ENCODE measurements at places on chromosomes 13 and 19. TPM values are rescaled to one million over a fixed set of nuclear protein-coding genes. Genes with fewer than 3 reads are reported as not detected.

Gene PTH2
- total RNA-seq: not detected

Gene ZNF177
- 3.5 TPM for total RNA-seq

DNA sequence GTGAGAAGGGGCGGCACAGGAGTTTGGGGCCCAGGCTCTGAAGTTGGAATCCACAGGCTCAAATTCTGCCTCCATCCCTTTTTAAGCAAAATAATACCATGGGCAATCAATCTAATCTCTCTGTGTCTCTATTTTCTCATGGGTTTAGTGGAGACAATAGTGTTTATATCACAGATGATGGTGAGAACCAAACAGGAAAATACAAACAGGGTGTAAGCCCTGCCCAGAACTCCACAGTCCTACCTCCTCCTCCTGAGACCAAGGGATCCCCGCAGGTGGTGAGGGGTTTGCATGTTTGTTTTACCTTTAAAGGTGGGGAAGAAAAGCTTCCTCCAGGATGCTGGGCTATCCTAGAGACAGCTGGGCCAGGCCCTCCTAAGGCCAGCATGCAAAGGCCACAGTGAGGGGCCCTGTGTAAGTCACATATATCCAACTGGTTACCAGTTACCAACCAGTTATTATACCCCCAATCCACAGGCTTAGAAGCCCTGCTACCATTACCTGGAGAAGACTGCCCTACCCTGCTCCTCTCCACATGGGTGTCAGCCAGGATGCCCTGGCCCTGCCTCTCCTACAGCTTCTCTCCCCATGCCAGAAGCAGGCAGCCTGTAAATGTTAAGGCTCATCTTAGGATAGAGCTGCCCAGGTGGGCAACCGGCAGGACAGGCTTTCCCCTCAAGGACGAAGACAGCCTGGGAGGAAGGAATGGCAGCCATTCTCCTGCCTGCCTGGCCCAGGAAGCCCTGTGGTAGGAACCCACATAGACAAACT is 658.4 kb downstream of the UQCRFS1 start:
- no peak overlapping the region for H3K27ac ChIP-seq
- no peak for DNase-seq
- peaks cover 15% of the 10 kb centered on the region for H3K4me1 ChIP-seq
- H3K4me3 ChIP-seq: no peak overlapping the region

DNA sequence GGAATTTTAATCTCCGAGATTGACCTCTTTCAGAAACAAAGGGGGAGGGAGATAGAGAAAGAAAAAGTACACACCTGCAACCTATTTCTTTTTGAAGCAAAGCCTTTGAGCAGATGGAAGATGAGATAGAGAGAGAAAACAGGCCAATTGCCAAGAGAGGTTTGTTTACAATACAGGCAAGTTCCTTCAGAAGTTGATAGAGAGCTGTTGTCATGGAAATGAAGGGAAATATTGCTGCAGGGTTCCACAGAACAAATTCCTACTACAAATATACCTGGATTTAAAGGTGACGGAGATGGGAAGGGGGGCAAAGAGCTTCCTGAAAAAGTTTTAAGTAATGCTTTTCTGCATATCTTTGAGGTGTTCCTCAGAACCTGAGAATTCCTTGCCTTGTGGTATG is 388.4 kb downstream of the NDFIP2 start:
- H3K36me3 ChIP-seq: no peaks in the 10 kb centered on the region
- H3K27me3 ChIP-seq: no peaks in the 10 kb centered on the region
- DNase-seq: no peak
- no peak overlapping the region for H3K4me3 ChIP-seq

DNA sequence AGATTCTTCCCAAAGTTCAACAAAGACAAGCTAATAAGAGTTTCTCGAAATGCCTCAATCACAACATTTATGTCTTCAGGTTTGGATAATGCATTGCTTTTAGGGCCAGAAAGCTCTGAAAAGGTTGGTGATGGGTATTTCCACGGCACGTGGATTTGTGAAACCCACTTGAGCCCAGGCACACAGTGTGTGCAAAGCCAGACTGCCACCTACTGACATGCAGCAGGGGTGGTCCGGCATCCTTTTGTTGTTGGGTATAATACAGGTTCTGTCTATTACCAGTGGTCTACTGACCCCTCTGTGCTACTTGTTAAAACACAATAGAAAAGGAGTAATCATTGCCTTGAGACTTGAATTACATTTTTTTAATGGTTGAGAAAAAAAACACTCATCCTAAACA is 225.6 kb downstream of the RAP2A start:
- H3K27ac ChIP-seq: no peak overlapping the region
- no peak overlapping the region for H3K4me3 ChIP-seq
- peaks cover 5% of the 10 kb centered on the region for H3K27me3 ChIP-seq

DNA sequence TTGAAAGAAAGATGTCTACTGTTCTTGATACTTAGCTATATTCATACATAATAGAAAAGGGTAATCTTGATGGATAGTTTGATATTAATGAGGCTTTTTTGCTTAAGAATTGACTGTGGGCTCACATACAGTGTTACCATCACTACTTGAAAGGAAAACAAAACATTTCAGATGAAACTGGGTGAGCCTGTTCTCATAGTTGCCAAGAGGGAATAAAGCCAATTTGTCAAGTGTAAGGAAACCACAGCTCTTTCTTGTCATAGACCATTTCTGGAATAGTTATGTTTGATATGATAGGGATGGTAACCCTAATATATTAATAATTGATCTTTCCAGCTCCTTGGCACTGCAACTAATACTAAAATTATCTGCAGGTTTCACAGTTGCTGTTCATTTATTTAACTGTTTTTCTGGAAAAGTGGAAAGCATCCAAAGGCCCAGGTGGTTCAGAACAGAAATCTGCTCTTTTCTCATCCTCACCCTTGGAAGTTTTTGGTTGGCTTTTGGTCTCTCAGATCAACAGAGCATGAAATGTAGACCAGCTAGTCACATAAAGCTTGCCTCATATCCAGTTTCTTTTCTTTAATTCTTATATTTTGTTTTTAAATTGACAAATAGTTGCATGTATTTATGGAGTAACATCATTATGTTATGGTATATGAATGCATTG is 43.2 kb downstream of the ARHGEF7 start:
- H3K4me1 ChIP-seq: peaks cover 73% of the 10 kb centered on the region
- no peak overlapping the region for H3K4me3 ChIP-seq
- no peaks in the 10 kb centered on the region for H3K27me3 ChIP-seq
- H3K27ac ChIP-seq: no peak overlapping the region
- DNase-seq: no peak

DNA sequence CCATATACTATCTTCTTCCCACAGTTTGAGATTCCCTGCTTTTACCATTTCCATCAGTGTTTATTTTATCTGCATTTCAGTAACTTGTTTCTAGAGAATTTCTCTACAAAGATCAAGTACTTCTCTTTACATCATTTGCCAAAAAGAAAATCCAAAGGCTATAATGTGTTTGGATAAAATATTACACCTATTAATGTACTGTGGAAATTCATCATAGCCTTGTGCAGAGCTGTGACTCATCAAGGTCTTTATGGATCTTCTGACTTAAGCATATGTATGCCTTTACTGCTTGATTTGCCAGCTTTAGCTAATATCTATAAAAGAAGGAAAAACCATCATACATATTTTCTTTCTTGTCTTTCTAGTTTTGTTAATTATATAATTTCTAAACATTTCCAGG is 9.6 kb upstream of the HTR2A start:
- H3K36me3 ChIP-seq: no peaks in the 10 kb centered on the region
- no peak overlapping the region for H3K4me3 ChIP-seq
- no peak overlapping the region for H3K27ac ChIP-seq
- peaks cover 8% of the 10 kb centered on the region for H3K27me3 ChIP-seq

- DNase-seq: no peak
- H3K4me3 ChIP-seq: no peak overlapping the region
- H3K27me3 ChIP-seq: peaks cover 40% of the 10 kb centered on the region
- H3K36me3 ChIP-seq: peaks cover 8% of the 10 kb centered on the region
These were observed 23.5 kb downstream of the ACTN4 start for GRCh38 chr19:38670921-38671398.

DNA sequence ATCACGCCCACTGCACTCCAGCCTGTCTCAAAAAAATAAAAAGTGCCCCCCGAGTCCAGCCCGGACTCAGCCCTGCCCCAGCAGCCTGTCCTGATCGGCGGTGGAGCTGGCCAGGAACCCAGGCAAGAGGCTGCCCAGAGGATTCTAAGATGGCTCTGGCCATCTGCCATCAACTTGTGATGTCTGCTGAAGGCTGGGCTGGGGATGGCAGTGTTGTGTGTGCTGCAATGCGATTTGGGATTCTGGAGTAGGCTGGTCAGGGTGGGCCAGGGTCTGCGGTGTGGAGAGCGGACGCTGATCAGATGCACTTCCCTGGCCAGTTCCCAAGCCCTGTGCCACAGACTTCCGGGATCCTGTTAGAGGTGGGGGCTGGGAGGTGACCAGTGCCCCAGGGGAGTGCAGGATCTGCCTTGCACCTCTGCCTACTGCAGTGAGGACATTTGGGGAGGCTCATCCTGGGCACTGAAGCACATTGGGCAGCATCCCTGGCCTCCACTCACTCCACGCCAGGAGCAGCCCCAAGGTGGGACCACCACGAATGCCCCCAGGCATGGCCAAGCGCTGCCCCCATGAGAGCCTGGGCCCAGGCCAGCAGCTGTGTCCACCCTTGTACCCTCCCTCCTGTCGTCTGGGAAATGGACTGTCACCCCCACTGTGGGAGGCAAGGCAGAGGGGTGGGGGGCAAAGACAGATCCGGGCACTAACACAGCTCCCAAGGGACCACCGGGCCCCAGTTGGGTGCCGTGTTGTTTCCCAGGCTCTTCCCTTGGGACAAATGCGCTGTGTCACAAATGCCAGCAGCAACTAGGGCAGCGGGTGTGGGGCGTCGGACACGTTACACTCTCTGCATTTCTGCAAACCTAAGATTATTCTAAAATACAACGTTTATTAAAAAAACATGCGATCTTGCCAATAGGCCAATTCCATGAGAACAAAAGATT is 3.4 kb upstream of the TBXA2R start:
- H3K4me3 ChIP-seq: no peak overlapping the region
- peaks cover 10% of the 10 kb centered on the region for H3K36me3 ChIP-seq
- H3K27ac ChIP-seq: peak overlapping the region; percentile 53
- no peaks in the 10 kb centered on the region for H3K27me3 ChIP-seq
- peaks cover 17% of the 10 kb centered on the region for H3K4me1 ChIP-seq

DNA sequence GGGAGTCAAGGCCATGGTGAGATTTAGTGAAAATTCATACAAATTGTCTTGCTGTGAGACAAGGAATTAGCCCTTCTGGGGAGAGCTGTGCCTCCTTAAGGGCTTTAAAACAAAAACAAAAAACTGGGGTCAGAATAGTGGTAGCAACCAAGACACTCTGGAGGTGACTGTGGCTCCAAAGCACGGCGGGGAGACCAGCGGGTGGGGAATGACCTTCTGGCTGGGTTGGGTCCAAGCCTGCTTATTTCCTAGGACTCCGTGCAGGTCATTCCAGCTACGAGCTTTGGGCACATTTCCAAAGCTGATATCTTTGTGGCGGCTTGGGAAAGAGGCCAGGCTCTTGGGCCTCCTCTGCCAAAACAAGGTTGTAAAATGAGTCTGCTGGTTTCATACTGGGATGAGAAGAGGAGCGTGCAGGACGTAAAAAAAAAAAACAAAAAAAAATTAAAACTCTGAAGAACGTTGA is 348.3 kb downstream of the UQCRFS1 start:
- no peaks in the 10 kb centered on the region for H3K36me3 ChIP-seq
- H3K4me3 ChIP-seq: no peak overlapping the region
- H3K27ac ChIP-seq: no peak overlapping the region
- no peak for DNase-seq
- H3K27me3 ChIP-seq: peaks cover 6% of the 10 kb centered on the region

- H3K4me1 ChIP-seq: no peaks in the 10 kb centered on the region
- peaks cover 6% of the 10 kb centered on the region for H3K27me3 ChIP-seq
- no peak overlapping the region for H3K4me3 ChIP-seq
These were observed 6.5 kb downstream of the MEIOSIN start for GRCh38 chr19:45739498-45740439.

Gene RNF17
- total RNA-seq: not detected

Gene CTXN1
- not detected for total RNA-seq

Gene ZNF100
- 9.1 TPM for total RNA-seq

- H3K27me3 ChIP-seq: no peaks in the 10 kb centered on the region
- DNase-seq: no peak
- H3K4me1 ChIP-seq: no peaks in the 10 kb centered on the region
- no peak overlapping the region for H3K4me3 ChIP-seq
- no peak overlapping the region for H3K27ac ChIP-seq
These were observed 87.9 kb upstream of the POSTN start for GRCh38 chr13:37686501-37686900.

Gene CPT1C
- total RNA-seq: 2.3 TPM

GRCh38 chr13:77062097-77062496 is 35.1 kb upstream of the FBXL3 start:
- H3K36me3 ChIP-seq: peaks cover 84% of the 10 kb centered on the region
- peaks cover 13% of the 10 kb centered on the region for H3K4me1 ChIP-seq
- no peaks in the 10 kb centered on the region for H3K27me3 ChIP-seq

DNA sequence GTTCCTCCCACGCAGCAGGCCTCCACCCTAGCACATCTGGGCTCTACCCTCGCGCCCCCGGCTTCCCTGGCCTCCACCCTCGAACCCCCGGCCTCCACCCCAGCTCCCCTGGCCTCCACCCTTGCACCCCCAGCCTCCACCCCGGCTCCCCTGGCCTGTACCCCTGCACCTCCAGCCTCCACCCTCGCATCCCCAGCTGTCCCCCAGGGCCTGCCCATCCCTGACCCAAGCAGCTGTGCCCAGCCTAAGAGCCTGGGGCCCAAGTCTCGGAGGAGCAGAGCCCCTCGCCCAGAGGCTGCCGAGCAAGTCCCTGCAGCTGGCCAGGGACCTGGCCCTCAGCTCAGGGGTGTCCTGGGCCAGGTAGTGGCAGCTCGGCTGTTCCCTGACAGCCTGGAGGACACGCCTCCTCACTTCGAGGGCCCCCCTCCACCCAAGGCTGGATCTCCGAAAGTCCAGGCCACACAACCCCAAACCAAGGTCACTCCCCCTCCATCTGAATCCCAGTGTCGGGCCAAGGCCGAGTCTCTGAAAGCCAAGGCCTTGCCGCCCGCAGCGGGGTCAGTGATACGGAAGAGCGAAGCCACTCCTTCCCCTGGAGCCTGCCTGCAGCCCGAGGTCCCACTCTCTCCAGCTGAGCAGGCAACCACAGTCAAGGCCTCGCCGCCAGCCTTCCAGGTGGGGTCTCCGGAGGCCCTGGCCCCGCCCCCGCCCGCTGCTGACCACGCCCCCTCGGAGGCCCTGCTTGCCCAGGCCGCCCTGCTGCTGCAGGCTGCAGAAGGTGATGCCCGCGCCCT is 7.9 kb upstream of the ARHGAP33 start:
- H3K27me3 ChIP-seq: no peaks in the 10 kb centered on the region
- no peak for DNase-seq
- peaks cover 3% of the 10 kb centered on the region for H3K36me3 ChIP-seq
- H3K4me3 ChIP-seq: no peak overlapping the region
